Astrocyte (in vitro differentiated cells and primary cell): ENCODE measurements at places on chromosomes 6 and 20.

DNA sequence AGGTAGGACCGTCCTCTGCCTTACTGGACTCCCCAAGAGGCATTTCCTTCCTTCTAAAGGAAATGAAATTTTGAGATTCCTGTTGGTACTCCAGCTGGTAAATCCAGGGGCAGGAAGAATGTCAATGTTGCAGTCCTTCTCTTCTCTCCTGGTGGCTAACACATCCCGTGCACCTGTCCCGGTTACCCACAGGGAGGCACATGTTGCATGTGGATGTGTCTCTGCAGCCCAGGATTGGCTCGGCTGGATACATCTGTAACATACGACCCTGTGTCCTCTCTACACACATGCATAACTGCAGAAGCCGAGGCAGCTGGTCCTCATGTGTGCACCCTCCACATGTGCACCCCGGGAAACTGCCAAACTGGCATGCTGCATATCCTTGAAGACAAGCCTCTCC, 1.3 kb upstream of the LRFN2 start:
- DNase-seq = no peak

DNA sequence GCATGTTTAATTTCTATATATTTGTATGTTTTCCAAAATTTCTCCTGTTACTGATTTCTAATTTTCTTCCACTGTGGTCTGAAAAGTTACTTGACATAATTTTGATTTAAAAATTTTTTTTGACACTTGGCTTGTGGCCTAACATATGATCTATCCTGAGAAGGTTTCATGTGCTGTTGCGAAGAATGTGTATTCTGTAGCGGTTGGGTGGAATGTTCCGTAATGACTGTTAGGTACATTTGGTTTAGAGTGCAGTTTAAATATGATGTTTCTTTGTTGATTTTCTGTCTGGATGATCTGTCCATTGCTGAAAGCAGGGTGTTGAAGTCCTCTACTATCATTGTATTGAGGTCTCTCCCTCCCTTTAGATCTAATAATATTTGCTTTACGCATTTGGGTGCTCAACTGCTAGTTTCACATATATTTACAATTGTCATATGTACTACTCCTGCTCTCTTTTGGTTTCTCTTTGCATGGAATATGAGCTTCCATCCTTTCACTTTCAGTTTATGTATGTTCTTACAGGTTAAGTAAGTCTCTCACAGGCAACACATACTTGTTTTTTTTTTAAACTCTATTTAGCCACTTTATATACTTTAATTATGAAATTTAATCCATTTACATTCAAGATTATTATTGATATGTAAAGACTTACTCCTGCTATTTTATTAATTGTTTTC, 19.5 kb upstream of the EDN1 start:
- DNase-seq = no peak

DNA sequence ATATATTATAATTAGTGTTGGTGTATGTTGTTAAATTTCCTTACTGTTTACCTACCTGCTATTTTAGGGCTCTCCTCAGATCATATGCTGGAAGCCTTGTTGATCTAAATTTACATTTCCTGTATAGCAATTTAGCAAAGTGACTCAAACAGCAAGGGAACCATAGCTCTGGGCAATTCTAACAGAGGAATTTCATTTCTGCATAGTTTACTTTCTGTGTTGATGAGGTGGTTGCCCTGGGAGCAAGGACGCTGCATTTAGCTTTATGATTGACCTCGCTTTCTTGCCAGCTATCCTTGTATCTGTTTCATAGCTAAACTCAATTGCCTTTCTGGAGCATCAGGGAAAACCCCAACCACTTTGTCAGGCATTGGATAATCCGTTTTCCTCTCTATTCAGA, 810.8 kb downstream of the GRIK2 start:
- DNase-seq = no peak

GRCh38 chr6:141783585-141783984, 349.1 kb upstream of the GJE1 start:
- DNase-seq = no peak

DNA sequence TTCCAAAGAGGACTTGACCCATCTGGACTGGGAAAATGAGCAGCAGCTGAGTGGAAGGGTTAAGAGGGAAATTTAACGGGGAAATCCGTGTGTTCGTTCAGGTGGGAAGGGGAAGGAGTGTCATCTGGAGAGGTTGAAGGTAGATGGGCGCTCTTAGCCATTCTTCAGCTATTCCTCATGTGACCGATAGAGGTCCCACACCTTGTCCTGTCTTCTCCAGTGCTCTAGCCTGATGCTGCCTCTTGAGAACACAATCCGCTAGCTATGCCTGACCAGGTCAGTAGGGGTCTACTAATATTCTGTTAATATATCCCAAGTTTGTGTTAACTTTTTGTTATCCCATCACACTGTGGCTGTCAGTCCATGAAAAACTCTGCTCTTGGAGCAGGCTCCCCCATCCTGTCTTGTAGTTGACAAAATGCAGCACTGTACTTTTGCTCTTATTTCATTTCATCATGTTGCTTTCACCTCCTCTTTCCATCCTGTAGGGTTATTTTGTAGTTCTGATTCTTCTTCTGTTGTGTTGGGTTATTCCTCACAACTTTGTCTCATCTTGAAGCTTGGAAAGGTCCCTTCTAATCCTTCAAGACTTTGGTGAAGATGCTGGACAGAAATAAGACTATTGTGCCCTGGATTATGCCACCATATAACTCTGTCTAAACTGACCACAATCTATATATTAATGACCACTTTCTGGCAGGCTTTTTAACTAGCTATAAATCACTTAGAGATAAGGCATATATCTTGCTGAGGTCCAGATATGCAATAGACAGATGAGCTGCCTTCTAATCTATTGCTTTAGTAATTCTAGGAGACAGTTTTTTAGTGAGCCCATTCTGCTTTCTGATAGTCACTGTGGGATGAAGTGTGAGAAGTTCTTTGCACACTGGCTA, 123.4 kb upstream of the SUPT3H start:
- no peak for DNase-seq

GRCh38 chr6:8780653-8781052, 345.3 kb upstream of the SLC35B3 start:
- no peak for DNase-seq

GRCh38 chr20:8039042-8039441, 19.5 kb upstream of the TMX4 start:
- DNase-seq = no peak

GRCh38 chr20:36094497-36094896, 60.0 kb upstream of the EPB41L1 start:
- DNase-seq = peak; percentile 48

DNA sequence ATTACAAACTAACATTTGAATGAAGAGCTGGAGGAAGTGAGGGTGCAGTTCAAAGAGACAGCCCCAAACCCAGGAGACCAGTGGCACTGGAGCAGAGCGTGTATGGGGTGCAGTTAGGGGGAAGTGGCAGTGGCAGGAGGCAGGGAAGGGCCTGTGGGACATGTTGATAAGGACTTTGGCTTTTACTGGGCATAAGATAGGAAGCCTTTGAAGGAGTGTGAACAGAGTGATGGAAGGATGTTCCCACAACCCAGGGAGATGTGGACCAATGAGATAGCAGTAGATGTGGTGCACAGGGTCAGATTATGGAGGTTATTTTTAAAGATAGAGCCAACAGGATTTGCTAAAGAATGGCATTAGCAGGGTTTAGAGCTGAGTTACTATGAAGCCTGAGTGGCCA, 56.4 kb downstream of the AIG1 start:
- no peak for DNase-seq

DNA sequence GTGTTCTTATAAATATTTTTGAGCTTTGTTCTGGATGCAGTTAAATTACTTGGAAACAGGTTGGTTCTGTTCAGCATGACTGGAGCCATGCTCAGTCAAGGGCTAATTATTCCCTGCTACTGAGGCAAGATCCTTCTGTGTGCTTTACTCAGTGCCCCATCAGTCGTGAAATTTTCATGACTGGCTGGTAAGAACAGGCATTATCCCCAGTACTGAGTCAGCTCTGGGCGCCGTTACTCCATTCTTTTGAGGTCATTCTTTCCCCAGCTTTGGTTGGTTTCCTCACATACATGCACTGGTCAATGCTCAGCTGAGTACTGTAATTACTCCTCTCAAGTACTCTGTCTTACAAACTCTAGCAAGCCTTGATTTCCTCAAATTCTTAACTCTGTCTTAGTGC, 71.3 kb downstream of the CDKAL1 start:
- DNase-seq = peak; percentile 72

- DNase-seq = peak; percentile 2
Observed at GRCh38 chr20:45545754-45546453, 1.3 kb downstream of the EPPIN start.

GRCh38 chr6:166957087-166957804, 896 bp upstream of the RNASET2 start:
- no peak for DNase-seq

DNA sequence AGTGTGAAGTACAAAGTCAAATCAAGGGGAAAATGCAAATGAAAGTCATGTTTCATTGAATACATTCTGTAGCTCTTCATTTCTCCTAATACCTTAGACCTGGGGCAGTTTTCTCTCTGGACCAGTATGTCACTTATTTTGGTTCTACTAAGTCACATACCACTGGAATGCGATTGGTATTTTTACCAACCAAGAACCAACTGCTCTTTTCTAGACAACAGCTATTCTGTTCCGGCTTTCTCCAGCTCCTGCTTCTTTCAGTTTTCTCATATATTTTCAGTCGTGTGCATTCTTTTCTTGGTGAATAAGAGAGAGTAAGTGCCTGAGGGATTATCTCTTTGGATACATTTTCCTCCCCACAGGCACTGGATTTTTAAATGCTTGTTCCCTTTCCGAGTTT, 39.2 kb upstream of the SPACA1 start:
- DNase-seq = peak; percentile 4

DNA sequence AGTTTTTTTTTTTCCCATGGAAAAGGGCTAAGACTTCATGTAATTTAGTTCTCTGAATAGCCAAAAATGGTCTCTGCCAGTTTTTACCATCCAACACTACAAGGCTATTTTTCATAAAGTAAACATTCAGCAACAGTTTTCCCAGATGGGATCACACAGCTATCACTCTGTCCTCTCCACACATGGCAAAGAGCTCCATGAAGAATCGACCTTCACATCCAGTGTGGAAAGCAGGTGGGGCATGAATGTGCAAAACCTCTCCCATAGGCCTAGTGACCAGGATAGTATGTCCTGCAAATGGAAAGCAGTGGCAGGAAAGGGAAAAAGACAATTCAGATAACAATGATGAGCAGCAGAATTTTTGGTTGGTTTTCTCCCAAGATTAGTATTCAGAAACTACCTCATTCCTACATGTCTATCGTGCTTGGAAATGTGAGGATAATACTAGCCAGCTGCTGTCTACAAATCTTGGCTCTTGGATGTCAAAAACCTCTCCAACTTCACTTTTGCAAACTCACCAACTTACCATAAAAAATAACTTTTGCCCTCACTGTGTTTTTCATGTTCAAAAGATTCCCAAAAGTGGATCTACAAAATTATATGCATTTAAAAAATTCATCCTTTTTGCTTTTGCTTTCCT, 159.7 kb upstream of the MCHR2 start:
- DNase-seq = no peak

DNA sequence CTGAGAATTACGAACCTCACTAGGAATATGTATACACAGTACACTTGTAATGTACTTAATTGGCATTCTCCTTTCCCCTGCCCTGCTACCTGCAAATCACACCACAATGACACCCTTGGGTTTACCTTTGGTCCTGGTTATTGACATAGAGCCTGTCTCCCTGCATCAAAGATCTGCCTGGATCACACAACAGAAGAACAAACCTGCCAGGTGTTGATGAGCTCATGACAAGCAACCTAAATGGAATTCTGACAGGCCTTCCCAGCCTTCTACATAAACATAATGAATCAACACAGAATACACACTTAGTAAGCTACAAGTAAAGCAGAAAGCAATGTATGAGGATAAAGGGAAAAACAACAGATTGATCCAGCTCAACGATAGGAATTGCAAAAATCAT, 95.6 kb downstream of the HDGFL1 start:
- DNase-seq = no peak

GRCh38 chr20:47117773-47118172, 223.1 kb downstream of the EYA2 start:
- no peak for DNase-seq

GRCh38 chr20:33012327-33013189, 5.1 kb downstream of the BPIFB2 start:
- DNase-seq = no peak

DNA sequence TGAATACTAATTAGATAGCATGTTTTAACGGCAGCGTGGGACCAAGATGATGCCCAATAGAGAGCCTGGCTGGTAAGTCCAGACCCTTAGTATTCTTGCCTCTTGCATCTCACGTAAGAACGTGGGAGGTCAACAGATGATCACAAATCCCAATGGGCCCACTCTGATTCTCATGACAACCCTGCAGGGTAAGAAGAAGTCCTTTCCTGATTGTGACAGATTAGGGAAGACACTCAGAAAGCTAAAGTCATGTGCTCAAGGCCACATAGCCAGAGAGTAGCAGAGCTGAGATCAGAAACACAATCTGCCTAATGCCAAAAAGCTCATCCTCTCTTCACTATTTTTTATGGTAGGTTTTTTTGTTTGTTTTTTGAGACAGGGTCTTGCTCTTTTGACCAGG, 103.8 kb downstream of the RALGAPA2 start:
- no peak for DNase-seq

DNA sequence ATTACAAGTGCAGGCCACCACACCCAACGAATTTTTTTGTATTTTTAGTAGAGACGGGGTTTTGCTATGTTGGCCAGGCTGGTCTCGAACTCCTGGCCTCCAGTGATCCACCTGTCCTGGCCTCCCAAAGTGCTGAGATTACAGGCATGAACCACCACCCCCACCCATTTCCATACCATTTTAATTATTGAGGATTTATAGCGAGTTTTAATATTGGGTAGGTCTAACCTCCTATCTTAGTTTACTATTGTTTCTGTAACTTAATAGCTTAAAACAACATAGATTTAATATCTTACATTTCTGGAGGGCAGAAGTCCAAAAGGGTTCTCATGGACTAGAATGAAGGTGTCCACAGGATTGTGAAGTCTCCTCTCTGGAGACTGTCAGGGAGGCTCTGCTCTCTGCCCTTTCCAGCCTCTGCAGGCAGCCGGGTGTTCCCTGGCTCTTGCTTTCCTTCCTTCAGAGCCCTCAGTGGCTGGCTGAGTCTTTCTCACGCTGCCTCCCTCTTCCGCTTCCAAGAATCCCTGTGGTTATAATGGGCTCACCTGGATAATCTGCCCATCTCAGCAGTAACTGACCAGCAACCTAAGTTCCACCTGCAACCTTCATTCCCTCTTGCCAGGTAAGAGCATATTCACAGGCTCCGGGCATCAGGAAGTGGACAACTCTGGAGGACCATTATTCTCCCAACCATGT, 18.6 kb upstream of the BCAS4 start:
- DNase-seq = no peak

DNA sequence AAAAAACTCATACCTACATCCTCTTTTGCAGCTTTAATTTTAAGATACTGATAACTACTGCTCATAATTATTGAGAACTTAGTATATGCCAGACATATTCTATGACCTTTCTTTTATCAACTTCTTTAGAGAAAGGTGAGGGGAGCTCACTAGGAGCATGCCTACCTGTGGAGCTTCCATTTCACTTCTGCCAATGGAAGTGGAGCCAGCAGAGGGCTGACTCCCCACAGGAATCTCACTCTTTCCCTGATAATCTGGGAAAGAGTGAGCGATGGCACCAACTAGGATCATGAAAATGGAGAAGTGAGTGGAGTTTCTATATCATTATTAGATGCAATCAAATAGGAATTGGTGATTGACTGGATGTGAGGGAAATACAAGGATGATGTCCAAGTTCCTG, 484.9 kb downstream of the LMBRD1 start:
- no peak for DNase-seq

GRCh38 chr20:14335052-14335451, 2.4 kb downstream of the FLRT3 start:
- DNase-seq = no peak
